Germinal center (tissue), 1 donor: ENCODE measurements at places on chromosomes 7 and 10.

GRCh38 chr10:20089879-20090278 lies 273.6 kb downstream of the PLXDC2 start:
- DNase-seq: no peak

- peak; percentile 79 for DNase-seq
These were observed at the start of gene KCNIP2 for GRCh38 chr10:101843032-101844021. KCNIP2 (minus strand) TSS chr10:101843800; CDS start chr10:101843568, 232 bp downstream.

GRCh38 chr7:80584778-80585177 lies 53.7 kb upstream of the CD36 start:
- DNase-seq: no peak

DNA sequence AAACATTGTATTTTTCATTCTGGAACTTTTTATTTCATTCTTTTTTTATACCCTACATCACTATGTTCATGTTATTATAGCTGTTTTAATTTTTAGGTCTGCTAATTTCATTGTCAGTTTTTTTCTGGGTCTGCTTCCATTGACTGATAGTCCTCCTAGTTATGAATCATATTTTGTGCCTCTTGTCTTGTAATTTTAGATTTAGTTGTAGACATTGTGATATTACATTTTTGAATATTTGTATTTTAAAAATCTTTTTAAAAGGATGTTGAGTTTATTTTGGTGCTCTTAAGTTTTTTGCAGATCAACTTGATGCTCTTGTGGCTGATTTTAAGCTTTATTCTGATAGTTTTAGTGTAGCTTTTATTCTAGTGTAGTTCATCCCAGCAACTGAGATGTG lies 57.6 kb downstream of the BTRC start:
- DNase-seq: no peak

GRCh38 chr10:6713716-6714115 lies 133.6 kb upstream of the PRKCQ start:
- no peak for DNase-seq

DNA sequence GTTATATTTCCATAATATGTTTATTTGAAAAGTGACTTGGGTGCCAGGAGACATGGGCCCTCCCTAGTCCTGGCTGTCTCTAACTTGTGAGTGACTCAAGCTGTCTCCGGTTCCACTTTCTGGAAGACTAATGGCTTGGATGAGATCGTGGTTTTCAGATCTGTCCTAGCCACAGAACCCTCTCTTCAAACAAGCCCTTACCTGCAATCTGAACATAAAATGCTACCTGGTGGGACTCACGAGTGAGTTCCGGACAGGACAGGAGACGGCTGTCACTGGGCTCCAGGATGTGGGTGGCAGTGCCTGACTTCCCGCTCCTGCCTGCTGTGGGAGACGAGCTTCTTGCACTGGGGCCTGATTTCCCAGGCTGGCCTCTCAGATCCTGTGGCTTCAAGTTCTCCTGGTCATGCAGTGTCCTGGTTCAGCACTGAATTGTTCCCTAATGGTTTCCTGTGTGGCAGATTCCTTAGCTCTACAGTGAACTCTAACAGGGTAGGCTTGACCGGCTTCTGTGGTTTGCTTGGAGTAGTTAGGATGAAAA lies 26.0 kb upstream of the PFKFB3 start:
- DNase-seq: no peak

- DNase-seq: no peak
These were observed 121.2 kb downstream of the SLC25A13 start for GRCh38 chr7:96200740-96201139.

DNA sequence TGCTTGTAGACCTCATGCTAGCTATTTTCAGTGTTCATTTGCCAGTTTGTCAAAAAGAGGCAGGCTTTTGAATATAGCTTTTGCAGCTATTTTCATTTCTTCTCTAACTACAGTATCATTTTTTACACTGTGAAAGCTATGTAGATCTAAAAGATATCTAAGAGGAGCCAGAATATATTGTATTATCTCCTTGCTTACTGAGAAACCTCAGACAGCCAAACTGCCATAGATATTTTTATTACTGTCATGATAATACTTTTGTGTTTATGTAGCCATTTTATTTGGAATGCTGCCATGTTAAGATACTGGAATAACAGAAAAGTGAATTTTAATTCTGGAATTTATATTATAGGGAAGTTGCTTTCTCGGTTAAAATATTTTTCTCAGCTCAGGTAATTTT lies 37.2 kb downstream of the ANKIB1 start:
- no peak for DNase-seq

DNA sequence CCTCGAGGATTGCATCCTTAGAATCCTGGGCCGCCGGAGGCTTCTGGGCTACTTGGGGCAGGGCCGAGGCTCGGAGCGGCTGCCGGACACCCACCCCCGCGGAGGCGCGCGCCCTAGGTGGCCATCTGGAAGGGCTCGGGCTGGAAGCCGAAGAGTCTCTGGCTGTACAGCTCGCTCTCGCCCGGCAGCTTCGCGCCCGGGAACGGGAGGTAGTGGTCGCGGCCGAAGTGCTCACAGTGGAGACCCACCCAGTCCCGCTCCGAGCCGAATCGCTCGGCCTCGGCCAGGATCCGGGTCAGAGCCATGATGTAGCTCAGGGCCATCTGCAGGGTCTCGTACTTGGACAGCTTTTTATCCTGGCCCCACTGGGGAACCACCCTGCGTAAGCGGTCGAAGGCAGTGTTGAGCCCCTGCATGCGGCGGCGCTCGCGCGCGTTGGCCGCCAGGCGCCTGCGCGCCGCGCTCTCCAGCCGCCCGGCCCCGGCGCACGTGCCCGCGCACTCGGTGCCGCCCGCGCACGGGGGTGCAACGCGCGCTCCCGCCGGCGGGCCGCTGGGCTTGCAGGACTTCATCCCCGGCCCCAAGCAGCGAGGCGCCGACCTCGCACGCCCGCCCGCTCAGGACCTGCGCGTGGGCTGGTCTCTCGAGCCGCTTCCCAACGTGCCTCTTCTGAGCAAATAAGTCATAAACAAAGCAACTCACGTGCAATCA lies 652 bp downstream of the ATOH7 start:
- DNase-seq: peak; percentile 90

- no peak for DNase-seq
These were observed 108.8 kb upstream of the CDK1 start for GRCh38 chr10:60669501-60669900.

- no peak for DNase-seq
These were observed 93.5 kb downstream of the AKAP9 start for GRCh38 chr7:92034116-92034515.

DNA sequence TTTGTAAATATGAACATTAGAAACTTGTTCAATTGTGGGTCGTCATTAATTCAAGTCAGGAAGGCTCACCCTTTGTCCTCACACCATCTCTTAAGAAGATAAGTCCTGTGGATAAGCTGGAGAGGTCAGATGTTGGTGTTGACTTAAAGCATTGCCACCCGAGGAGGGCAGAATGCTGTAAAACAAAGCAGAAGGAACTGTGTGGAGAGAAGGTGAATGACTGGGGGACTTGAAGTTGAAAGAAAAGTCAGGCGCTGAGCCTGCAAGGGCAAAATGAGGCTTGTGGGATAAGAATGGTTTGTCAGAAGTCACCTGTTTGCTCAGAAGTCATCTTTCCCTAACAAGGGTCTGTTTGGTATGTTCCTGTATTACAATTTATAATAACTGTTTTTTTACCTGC lies 9.1 kb downstream of the RPA3 start:
- DNase-seq: no peak

DNA sequence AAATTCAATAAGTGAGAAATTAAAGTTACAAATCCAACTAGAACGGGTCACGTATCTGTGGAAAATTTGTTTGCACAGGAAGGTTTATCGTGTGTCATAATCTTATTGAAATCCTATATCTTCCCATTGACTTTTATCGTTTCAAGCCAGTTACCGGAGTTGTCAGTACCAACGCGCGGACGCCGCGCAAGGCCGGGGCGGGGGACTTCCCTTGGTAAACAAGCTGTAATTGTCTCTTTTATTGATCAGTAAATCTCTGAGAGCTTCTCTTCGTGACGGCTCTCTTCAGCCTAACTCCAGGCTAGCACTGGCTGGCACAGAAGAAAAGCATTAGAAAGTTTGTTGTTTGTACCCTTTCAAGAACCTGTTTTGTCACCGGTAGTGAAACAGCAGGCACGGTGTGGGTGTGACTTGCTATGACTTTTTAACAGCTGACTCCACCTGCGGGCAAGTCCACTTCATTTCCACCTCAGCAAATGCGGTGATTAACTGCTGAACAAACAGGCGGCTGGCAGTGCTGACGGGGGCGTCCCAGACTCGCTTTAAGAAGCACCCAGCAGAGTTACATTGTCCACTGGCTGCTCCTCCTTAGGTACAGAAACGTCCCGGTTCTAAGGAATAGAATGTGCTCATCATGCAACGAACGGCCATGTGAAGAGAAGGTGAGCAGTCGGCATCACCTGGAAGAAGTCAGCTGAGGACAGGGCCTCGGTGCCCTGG lies 215.8 kb downstream of the MAD1L1 start:
- DNase-seq: no peak

- DNase-seq: no peak
These were observed 9.1 kb downstream of the C10orf62 start for GRCh38 chr10:97598407-97599271.

- no peak for DNase-seq
These were observed 335.6 kb upstream of the HGF start for GRCh38 chr7:82105463-82105862.

DNA sequence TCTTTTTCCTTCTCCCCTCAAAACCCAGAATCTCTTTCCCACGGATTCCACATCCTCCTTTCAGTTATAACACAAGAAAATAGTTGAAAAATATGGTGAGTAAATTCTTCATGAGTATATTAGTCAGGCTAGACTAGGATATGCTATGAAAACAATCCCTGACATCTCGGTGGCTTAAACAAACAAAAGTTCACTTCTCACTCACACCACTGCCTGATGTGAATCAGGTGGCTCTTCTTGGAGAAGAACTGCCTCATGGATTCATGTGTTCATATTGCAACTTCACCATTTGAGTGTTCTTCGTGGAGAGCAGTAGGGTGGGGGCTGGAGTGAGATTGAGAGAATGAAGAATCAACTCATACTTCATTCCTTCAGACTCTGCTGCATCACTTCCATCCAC lies 204.1 kb downstream of the PHF14 start:
- DNase-seq: no peak

DNA sequence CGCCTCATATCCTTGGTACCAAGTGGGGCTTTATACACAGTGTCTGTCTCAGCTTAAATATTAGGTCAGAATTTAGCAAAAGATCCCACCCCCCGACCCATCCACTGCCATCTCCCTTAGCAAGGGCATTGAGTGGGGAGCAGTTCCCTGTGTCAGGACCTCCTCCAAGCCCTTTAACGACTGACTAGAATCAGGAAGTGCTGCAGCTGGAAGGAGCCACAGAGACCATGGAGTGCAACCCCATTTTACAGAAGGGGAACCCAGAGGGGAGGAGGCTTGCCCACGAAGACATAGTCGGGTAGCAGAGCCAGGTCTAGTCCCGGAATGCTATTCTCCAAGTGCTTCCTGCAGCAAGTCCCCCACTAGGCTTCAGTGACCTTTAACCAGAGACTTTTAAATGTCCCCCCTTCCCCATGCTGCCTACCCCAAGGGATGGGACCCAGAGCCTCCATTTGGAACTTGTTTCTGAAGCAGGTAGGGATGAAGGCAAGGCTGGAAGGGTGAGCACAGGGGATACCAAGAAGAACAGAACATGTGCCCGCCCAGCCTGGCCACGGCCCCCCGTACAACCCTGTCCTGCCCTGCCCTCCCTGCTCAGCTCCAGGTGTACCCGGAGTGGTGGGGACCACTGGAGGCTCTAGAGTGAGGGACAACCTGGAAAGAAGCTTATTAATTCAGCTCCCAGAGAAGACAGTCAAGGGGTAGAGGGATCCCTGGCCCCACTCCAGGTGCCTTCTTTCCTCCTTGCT lies 41.3 kb downstream of the C10orf105 start:
- no peak for DNase-seq

- DNase-seq: no peak
These were observed 22.8 kb upstream of the AGMO start for GRCh38 chr7:15584575-15584974.

DNA sequence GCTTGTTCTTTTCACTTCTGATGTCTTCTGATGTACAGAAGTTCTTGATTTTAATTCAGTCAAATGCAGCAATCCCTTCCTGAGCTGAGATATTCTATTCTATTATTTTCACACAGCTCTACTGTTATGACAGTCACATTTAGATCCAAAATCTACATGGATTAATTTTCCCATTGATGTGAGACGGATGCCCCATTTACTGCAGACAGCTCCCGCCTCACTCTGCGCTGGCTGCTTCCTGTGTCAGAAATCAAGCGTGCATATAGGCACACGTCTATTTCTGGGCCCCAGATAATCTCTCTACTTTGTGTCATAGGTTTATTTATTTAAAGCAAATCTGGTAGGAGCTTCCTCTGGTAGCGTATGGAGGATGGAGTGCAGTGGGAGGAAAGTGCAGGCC lies 6.7 kb downstream of the BNIP3 start:
- DNase-seq: no peak

DNA sequence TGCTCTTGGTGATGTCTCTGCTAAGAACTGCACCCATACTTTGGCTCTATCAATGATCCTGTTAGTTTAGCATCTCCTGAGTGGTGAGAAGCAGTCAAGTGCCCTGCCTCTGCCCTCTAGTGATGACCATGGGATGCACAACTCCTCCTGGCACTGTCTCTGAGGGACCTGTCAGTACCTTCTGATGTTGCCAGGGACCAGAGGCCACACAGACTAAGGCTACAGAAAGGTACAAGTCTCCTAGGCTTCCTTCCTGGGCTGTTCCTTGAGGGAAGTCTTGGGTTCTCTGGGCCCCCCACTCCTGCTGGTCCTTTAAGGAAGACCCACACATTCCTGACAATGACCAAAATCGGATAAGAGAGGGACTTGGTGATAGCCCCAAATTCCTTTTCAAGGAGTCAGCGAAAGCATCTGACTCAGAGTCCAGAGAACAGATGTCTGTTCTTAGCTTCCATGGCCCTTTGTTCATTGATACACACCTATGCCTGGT lies 15.3 kb downstream of the NKX2-3 start:
- DNase-seq: no peak

DNA sequence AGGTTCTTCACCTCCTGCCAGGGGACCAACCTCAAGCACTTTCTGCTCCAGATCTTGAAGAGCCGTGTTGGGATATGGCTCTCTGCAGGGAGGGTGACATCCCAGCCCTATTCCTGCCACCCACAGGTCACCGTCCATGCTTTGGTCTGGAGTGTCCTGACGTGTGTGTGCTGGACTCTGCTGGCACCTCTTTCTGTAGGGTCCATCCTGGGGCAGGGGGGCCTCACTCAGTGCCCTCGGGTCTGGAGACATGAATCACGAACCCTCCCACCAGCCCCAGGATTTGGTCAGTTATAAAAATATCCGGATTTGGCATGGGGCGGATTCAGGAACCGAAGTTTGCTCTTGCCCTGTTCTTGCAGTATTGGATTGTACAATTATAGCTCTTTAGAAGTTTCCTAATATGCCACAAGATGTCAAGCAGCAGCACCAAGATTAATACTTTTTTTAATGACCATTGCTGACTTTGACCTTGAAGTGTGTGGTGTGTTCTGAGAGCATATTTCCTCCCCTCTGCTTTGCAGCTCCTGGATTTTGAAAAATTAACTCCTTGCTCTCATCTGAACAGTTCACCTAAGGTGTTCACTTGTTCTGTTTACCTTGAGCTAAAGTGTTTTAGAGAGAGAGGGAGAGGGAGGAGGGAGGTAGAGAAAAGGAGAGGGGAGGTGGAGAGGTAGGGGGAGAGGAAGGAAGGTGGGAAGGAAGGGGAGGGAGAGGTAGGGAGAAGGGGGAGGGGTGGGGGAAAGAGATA lies 95.4 kb upstream of the SHH start:
- no peak for DNase-seq

GRCh38 chr10:101567165-101568006 lies 20.7 kb downstream of the POLL start:
- DNase-seq: no peak

GRCh38 chr10:62045765-62046521 lies 144.4 kb downstream of the ARID5B start:
- no peak for DNase-seq

GRCh38 chr7:81447351-81447952 lies 322.4 kb downstream of the HGF start:
- no peak for DNase-seq
